ENCODE measurements at places on chromosomes 5 and 9.

GRCh38 chr5:139194486-139194885 is 3.7 kb downstream of the SIL1 start:
- DNase-seq = no peak

GRCh38 chr5:10195301-10195700 is 54.4 kb downstream of the ATPSCKMT start:
- DNase-seq = no peak

GRCh38 chr5:33242277-33242676 is 198.5 kb upstream of the TARS1 start:
- DNase-seq = no peak

- no peak for DNase-seq
Observed at GRCh38 chr5:179051784-179052183, 8.4 kb upstream of the ZNF354C start.
